ENCODE measurements at places on chromosomes 7 and 10.

- DNase-seq = no peak
Observed at GRCh38 chr7:144632724-144633123, 203.1 kb downstream of the TPK1 start.

- no peak for DNase-seq
Observed at GRCh38 chr7:134396031-134396430, 62.9 kb downstream of the AKR1B1 start.

DNA sequence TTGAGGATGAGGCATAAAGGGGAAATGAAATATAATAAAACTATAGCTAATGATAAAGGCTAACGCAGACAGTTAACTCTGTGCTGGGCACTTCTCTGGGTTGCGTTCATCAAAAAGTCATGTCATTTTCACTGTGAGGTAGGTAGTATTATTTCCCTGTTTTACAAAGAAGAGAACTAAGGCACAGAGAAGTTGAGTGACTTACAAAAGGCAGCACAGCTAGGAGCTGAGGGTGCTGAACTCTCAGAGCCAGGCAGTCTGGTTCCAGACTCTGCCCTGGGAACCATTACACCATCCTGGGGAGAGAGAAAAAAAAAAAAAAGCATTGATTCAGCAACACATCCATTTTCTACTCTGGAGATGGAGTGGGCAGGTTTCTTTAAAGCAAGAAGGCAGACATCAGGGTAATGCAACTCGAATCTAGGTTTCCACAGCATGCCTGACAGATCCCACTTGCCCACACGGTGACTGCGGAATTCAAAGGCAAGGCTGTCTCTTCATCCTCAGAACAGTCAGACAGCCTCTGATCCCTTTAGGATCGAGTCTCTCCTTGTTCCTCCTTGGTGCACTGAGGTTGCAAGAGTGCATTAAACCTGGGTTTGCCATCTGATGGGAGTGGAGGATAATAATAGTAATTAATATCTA lies 40.6 kb upstream of the ECHDC3 start:
- DNase-seq = no peak

DNA sequence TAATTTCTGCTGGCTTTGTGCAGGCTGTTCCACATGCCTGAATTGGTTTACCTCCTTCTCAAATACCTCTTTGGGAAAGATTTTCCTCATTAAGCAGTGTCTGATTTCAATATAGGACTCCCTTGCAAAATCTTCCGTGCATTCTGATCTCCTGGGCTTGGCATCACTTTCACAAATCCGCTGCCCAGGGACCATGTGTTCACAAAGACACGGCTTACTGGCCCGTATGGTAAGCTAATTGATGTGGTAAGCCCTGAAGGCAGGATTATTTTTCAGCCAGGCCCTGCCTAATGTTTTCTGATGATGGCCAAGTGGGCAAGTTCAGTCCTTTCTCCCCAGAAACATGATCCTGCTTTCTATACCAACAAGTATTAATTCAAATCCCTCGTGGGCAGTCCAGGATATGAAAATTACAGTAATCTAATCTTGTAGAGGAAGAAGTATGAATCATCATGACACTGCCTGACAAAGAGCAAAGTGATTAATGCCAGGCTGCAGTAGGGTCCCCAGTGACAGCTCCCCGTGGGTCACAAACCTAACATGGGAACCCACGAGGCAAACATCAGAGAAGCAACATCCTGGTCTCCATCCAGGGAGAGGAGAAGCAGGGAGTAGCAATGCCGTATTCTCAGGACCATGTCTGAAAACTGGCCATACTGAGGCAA lies 11.6 kb upstream of the SVIL start:
- DNase-seq = no peak

DNA sequence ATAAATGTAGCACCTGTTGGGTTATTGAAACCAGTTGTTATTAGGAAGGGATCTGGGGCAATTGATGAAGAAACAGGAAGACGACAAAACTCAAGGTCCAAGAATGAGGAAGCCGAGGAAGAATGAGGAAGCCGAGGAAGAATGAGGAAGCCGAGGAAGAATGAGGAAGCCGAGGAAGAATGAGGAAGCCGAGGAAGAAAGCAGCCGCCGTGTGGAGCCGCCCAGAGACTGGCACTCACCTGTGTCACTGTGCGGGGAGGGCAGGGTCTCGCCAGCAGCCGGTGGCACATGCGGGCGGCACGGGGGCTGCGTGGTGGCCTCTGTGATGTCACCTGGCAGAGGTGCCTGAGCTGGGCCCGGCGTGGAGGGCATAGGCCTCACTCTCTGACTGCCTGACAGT lies 71.1 kb upstream of the CFAP46 start:
- DNase-seq = no peak

- DNase-seq = no peak
Observed at GRCh38 chr10:26335574-26336093, 102.5 kb upstream of the APBB1IP start.

Measured in stimulated activated CD4-positive, alpha-beta T cell treated with anti-CD3 and anti-CD28 coated beads, Interleukin-12 subunit alpha, Interleukin-12 subunit beta, amount 100 ng/mL, for 24 hours (primary cell).